ENCODE measurements at places on chromosomes 2 and 18.

- DNase-seq, result no peak
Observed at GRCh38 chr18:45328296-45328695, 287.0 kb upstream of the SLC14A2 start.

DNA sequence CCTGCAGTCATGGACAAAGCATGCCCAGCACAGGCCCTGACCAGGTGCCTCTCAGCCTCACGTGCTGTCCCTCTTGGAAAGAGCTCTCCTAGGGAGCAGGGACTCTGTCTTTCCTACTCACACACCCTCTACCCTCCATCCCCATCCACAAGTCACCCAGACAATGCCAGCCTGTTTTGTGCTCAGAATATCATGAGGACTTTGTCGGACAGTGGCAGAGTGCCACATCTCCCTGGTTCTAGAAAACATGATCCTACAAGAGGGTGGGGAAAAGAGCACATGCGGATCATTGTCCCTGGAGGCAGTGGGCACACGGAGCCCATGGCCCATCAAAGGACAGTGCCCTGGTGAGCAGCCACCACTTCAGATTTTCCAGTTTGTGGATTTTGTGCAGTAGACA, 3.7 kb upstream of the MAL start:
- no peak for DNase-seq

DNA sequence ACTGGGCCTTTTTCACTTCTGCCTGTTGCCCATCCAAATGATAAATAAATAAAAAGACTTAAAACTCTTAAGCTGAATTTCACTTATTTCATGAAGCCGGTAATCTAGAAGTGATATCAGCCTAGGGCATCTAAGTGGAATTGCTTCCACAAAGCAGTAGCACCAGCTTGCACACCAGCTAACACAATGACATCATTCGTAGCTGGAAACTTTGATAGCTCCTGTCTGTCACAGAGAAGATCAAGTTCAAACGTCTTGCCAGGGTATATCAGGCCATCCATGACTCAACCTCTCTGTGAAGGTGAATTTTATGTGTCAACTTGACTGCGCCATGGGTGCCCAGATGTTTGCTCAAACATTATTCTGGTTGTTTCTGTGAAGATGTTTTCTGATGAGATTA, 161.7 kb upstream of the MYT1L start:
- DNase-seq, result no peak

DNA sequence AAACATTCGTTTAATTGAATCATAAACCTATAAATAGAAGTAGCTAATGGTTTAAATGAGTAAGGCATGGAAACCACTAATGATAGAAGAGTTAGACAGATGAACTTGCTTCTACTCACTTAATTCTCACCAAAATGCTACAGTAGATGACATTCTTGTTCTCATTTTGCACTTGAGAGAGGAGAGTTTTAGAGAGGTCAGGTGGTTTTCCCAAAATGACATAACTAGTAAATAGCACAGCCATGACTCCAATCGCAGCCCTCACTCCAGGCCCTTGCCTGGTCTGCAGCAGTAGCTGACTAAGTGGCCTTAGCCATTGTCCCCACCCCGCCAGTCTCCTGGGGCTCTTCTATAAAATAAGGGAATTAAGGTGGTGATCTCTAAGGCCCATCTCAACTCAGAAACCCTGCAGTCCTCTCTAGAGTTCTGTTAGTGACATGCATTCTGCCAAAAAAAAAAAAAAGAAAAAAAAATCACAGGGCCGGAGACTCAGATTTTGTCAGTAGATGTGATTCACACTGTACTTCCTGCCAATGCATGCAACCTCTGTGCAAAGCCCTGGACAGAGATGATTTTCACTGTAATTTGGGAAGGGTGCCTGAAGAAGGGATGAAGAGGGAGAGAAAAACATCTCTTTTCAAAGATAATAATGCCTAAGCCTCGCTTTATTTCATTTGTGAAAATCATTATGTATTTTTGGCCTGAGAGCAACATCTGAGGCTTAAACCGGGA, 221.8 kb downstream of the ANAPC1 start:
- no peak for DNase-seq

- DNase-seq, result peak; percentile 44
Observed at GRCh38 chr2:119821266-119821665, 61.5 kb downstream of the PTPN4 start.

- DNase-seq, result peak; percentile 71
Observed at GRCh38 chr2:201128933-201129505, 13.1 kb downstream of the CFLAR start.

DNA sequence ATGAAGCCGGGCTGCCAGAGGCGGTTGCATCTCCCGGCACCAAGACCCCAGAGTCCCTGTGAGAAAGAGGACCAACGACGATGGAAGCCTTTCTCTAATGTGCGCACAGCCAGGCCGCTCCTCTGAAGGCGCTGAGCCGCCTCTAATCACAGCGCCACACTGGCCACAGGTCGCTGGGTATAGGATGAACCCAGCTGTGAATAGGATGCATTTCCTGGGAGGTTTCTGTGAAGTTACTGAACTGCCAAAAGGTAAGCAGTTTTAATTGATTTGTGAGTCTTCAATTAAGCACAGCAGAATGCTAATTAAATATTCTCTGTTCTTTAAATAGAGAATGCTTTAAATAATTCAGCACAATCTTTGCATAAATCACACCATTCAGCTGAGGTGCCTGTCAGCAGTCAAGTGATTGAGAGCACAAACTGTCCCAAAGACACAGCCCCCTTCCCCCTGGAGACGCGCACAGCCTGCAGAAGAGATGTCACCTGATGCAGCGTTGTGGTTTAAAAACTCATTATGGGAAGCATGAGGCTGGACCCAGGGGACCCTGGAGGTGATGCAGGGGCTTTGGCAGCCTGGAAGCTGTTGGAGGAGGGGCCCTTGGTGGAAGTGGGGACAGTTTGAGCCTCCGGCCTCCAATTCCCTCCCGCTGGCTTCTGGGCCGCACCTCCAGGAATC, 98.1 kb downstream of the RTP5 start:
- DNase-seq, result no peak

GRCh38 chr2:142965443-142965842, 88.0 kb downstream of the KYNU start:
- no peak for DNase-seq

GRCh38 chr18:8841781-8842485, 136.6 kb downstream of the MTCL1 start:
- DNase-seq, result no peak

GRCh38 chr18:76619621-76620315, 124.7 kb upstream of the ZNF516 start:
- DNase-seq, result no peak

- no peak for DNase-seq
Observed at GRCh38 chr2:131035826-131036231, 57.4 kb downstream of the FAM168B start.

DNA sequence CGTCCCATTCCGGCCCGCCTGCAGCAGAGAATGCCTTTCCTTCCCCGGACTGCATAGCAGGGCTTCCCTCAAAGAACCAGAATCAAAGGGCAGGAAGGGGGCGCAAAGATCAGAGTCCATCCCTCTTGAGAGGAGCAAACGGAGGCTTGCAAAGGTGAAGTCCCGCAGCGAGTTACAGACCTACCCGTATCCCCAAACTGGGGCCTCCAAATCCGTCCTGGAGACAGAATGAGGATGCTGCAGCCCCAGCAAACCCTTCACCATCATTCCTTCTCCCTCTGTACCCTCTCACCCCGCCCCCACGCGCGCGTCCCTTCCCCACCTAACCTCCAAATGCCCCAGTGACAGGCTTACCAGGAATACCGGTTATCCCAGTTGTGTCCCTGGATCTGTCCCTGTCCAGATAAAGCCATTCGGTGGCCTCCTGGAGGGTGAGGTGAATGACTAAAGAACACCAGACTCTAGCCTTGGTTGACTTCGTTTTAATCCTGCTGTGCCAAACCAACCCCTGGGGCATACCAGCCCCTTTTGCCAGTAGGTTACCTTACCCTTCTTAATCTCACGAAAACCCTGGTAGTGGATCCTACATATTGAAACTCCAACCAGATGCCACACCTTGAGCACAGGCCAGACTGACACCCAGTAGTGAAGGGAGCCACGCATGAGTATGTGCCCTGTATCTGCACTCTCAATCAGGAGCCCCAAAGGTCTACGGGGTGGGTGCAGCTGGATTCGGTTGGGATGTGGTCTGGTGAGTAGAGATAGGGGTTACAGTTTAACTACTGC, 961 bp upstream of the SLC40A1 start:
- DNase-seq, result no peak

- no peak for DNase-seq
Observed at GRCh38 chr2:219736209-219736608, 108.8 kb downstream of the SLC4A3 start.

DNA sequence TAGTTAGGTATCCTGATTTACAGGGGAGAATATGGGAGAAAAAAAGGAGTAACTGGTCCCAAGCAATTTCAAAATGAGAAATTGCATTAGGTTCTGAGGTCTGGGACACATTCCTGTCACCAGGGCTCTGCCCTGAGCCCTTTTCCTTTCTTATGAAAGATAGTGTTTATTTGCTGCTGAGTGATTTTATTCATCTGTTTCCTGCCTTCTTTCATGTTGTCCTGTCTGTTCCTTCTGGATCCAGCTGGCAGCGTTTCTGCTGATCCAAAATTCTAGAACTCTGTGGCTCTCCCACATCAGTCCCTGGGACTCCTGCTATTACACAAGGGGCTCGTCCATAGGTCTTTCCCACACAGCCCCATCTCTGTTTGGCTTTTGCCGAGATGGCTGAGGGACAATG, 519.1 kb upstream of the SALL3 start:
- DNase-seq, result no peak

GRCh38 chr2:212892193-212892592, 259.2 kb downstream of the IKZF2 start:
- DNase-seq, result no peak

- DNase-seq, result no peak
Observed at GRCh38 chr2:75054296-75054695, 95.9 kb downstream of the POLE4 start.

GRCh38 chr2:38794235-38794946, 16.4 kb downstream of the GEMIN6 start:
- no peak for DNase-seq

DNA sequence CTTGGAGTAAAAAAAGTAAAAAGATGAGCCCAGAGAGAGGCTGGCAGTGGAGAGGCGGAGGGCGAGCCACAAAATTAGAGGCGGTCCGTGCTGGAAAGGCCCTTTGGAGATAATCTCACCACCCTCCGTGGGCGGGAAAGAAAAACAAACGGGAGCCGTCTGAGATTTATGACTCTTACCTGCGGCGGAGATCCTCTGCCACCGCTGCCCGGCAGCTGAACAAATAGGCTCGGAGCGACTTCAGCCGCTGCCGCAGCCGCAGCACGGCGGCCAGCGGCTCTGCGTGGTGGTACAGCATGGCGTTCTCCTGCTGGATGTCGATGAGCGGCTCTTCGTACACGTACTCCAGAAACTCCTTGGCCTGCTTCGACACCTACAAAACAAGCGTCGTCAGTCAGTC, 94.6 kb downstream of the PLEKHM3 start:
- no peak for DNase-seq

DNA sequence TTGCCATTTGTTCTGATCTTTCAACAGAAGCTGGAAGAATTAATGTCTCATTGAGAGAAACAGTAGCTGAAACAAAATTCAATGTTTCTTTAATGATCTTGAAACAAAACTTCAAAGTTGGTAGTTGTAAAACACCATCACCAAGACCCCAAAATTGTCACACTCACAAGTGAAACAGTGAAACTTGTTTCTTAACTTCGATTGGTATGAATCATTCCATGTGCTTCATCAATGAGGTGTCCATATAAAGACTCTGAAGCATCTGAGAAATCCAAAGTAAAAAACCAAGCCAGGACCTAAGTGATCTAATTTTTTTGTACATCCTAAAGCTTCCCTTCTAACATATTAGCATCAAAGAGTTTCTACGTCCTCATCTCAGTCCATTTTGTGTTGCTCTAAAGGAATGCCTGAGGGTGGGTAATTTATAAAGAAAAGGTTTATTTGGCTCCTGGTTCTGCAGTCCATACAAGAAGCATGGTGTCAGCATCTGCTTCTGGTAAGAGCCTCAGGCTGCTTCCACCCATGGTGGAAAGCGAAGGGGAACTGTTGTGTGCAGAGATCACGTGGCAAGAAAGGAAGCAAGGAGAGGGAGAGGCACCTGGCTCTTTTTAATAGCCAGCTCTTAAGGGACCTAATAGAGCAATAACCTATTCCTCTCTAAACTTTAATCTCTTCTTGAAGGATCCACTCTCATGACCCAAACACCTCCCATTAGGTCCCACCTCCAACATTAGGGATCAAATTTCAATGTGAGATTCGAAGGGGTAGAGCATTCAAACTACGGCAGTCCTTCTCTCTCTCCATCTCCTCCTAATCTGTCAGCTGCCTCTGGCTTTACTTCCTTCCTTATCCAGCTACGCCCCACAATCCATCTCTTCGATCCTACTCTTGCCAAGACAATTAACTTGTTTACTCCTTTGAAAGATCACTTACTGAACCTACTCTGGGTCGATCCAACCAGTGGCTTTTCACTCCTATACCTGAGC, 20.7 kb upstream of the TLK1 start:
- DNase-seq, result no peak

DNA sequence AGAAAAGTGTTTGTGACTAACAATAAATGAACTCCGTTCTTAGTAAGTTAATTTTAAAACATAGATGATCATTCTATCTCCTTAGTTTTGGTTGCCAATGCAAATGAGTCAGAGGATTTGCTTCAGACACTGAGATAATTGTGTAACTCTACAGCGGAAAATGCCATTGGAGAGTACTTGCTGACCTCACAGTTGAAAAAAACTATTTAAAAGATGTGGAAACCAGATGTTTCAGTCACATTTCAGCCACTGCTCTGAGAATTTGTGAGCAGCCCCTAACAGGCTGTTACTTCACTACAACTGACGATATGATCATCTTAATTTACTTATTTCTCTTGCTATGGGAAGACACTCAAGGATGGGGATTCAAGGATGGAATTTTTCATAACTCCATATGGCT, at the start of gene TNFAIP6:
Gene TNFAIP6 (plus strand): TSS at position 234 of the 400 bp plus-strand sequence. CDS start 75 bp downstream, at position 309.
- no peak for DNase-seq

- DNase-seq, result no peak
Observed at GRCh38 chr2:11667866-11668637, 1.9 kb downstream of the NTSR2 start.

GRCh38 chr18:33804258-33804657, 226.2 kb downstream of the ASXL3 start:
- no peak for DNase-seq

DNA sequence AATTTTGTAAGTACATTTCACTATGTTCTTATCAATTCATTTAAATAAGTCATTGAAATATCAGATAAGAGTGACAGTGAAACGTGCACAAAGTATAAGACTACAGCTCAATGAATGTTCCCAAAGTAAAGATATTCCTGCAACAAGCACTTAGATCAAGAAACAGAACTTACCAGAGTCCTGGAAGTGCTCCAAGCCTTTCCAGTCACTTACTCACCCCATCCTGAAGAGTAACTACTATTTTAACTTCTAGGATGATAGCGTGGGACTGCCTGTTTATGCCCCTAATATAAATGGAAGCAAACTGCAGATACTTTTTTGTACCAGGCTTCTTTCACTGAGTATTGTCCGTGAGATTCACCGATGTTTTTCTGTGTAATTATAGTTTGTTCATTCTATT, 768.9 kb downstream of the SLC4A3 start:
- DNase-seq, result no peak

- DNase-seq, result no peak
Observed at GRCh38 chr18:21306368-21306767, 64.3 kb downstream of the GREB1L start.

Measured in CD4-positive, alpha-beta T cell treated with Interleukin-2 at 100 ng/mL for 4 hours (primary cell).